ENCODE measurements at places on chromosomes 7 and 10.

- no peak for DNase-seq
These were observed 178.2 kb upstream of the NRG3 start for GRCh38 chr10:81696609-81697388.

- no peak for DNase-seq
These were observed 667.6 kb upstream of the FOXK1 start for GRCh38 chr7:4014346-4015050.

- no peak for DNase-seq
These were observed 269.5 kb upstream of the AKR1E2 start for GRCh38 chr10:4556527-4556926.

GRCh38 chr10:90179696-90180407 lies 478.5 kb downstream of the KIF20B start:
- DNase-seq: no peak

DNA sequence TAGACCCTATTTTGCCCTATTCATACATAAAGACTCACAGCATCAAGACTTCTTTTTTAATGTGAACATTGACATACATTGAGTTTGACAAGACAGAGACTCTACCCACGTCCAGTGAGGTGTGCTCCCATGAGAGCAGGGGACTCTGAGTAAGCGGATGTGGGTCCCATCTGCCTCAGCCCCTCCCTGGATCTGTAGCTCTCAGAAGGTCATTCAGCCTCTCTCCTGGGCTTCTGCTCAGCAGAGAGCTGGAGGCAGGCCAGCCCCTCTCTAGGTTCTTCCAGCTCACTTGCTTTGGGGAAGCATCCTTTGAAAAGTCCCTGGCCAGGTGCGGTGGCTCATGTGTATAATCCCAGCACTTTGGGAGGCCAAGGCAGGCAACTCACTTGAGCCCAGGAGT lies 146.9 kb upstream of the ZMIZ1 start:
- no peak for DNase-seq

DNA sequence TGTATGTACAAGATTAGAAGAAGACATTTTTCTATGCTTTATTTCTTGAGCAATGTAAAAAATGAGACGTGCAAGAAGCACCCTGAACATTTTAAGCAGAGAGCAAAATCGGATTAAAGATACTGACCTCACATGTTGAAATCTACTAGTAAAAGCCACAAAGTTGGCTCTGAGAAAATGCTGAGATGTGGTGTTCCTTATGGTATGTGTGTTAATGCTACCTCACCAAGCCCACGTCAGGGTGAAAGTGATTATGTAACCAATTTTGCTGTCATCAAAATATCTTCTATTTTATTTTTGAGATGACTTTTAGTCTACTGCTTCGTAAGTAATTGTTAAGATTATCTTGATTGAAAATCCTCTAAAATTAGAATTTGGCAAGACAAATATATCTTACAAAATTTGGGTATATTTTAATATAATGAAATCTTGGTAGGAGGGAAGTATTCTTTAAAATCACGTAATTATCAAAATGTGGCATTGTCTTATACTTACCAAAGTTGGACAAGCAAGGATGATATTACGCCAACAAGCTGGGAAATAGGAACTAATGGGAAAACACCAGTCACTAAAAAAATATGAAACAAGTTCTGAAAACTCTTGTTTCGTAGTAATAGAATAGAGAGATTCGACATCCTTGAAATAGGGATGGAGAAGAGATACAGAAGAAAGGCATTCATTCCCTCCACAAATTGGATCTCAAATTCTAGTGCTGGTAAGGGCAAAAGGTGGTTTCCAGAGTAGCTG lies 5.8 kb downstream of the ADO start:
- DNase-seq: no peak

DNA sequence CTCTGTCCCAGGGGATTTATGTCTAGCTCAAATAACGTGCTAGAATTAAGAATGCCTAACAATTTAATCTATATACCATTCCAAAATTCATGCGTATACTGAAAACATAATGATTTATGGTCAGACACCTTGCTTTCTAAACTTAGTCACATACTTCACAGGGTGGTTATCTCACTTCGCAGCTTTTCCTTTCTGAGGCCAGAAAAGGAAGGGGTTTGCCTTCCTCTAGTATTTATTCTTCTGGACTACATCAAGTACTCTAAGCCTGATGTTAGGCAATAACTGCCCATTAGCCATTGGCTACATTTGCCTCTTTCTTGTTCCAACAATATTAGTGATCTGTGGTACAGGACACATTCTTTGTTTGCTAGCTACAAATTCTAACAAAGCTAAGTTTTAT lies 72.6 kb upstream of the FHIP2A start:
- no peak for DNase-seq

- no peak for DNase-seq
These were observed 243.8 kb downstream of the GLI3 start for GRCh38 chr7:41992881-41993867.

DNA sequence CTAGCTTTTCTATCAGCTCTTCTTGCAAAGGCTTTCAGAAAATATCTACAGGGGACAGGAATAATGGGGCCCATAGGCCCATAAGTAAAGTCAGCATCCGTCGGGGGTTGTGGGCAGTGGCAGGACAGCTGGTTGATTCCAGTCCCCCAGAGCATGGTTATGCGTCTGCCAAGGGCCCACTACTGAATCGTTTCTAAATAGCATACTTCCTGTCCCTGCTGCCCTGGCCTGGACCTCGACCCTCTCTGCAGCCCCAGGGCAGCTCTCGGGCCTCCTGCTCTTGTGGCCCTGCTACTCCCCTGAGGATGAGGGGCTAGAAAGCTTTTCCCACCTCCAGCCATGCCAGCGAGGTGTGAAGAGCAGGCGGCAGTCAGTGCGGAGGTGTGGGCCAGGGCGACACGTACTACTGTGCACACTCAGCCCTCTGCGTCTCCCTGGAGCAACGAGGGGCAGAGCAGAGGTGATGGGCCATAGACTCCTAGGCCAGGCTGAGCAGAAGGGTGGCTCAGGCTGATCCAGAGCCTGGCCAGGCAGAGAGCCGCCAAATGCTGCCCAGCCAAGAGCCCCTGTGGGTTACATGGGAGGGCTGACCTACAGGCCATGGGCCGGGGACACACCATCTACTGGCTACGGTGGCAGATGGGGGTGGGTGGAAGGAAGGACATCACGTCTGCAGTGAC lies 4.7 kb upstream of the OPN4 start:
- DNase-seq: no peak

DNA sequence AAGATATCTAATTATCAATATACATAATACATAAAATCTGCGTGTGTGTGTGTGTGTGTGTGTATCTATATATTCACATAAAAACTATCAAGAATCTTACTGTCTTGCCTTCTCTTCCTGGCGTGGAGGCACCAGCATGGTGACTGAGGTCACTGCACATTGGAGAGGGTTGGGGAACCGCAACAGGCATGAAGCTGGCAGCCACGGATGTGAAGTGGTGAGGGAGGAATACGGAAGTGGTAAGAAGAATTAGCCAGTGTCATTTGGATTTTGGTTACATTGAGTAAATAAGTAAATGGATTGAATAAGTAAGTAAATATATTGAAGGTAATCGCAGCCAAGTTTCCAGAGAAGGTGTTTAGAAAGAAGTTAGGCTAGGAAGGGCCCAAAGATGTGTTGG lies 85.1 kb downstream of the TRIM24 start:
- no peak for DNase-seq

GRCh38 chr10:124035928-124036558 lies 57.4 kb downstream of the CHST15 start:
- DNase-seq: no peak

DNA sequence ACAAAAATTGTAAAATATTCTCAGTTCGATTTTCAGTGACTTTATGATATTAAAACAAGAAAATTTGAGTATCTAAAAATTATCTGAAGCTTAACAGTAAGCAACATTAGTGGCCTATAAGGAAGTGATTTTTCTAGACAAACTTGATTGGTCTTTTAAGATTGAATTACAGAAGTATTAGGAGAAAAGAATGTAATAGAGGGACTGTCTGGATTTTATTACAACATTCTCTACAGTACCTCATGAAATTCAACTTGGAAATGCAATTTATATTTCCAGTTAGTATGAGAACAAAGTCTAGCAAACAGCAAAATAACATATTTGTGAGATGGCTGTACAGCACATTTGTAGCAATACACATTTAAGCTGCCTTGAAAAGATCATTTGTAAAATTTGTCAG lies 18.8 kb downstream of the REEP3 start:
- no peak for DNase-seq

- DNase-seq: no peak
These were observed at the start of gene SH3PXD2A for GRCh38 chr10:103855424-103855823. Gene SH3PXD2A, minus strand, starts transcription at chr10:103855576. Its CDS starts 310 bp downstream, at chr10:103855266.

- no peak for DNase-seq
These were observed 76.8 kb downstream of the HGF start for GRCh38 chr7:81693080-81693479.

- DNase-seq: no peak
These were observed 19.7 kb downstream of the ADGRA1 start for GRCh38 chr10:133107442-133107841.

DNA sequence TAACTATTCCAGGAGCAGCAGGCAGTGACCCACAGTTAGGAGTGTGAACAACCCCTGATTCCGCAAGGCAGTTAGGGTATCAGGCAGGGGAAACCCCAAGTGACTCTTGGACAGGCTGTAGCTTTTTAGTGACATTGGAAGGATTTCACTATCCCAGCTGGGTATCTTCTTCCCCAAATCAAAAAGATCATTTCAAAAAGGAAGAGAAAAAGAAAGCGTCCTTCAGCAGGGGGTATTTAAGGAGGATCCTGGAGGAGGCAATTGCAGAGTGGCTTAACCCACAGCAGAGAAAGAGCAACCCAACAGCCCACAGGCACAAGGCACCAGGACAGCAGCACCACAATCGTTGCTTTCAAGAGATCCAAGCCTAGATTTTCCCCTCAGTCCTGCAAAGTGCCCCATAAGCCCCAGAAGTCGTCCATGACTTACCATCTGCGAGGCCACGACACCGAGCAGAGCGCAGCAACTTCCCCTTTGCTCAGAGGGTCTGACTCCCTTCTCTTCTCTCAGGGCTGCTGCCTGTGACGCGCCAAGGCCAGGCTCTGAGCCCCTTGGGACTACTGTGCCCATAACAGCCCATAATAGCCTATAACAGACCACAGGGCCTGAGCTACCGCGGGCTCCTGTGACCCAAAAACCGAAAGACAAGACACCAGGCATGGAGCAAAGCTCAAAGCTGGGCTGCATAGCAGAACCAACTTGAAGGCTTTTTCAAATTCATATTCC lies 19.8 kb downstream of the PIK3AP1 start:
- DNase-seq: no peak

- no peak for DNase-seq
These were observed 94.4 kb upstream of the HABP2 start for GRCh38 chr10:113458451-113458850.

DNA sequence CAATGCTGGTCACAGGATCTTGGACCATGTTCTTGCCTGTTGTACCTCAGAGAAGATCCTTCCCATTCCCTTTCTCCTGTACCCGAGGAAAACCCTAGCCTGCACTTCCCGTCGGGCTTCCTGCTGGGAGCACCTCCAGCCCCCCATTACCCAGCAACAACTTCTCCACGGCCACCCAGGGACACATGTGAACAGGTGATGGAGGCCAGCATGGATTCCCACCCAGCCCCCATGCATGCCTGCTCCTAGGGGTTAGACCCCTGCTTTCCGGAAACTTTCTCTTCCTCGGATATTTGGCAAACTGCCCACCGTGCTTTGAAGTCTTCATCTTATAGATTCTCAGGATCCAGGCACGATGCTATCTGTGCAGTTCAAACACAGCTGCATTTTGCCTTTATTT lies 67.3 kb downstream of the CALML3 start:
- no peak for DNase-seq

DNA sequence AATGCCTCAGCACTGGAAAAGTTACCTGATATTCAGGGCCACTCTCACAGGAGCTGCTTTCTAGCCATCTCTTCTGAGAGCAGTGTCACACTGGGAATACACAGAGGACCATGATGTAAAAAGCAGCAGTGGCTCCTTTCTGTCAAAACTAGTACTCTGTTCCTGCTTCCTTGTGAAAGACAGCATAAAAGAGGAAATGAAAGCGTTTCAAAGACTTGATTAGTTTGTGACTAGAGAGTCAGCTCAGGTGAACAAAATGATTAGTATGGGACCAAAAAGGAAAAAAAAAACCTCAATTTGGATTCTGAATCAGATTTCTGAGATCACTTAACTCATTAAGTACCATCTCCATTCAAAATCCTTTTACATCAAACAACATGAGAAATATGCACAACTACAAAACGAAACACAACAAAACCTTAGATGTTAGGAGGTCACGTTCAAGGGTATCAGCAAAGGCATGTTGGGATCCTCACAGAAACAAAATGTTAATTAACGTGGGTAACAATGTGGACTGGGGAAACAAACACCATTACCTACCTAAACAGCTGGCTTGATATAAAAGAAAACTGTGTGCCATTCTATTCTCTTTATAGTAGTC lies 103.7 kb downstream of the MACC1 start:
- no peak for DNase-seq

DNA sequence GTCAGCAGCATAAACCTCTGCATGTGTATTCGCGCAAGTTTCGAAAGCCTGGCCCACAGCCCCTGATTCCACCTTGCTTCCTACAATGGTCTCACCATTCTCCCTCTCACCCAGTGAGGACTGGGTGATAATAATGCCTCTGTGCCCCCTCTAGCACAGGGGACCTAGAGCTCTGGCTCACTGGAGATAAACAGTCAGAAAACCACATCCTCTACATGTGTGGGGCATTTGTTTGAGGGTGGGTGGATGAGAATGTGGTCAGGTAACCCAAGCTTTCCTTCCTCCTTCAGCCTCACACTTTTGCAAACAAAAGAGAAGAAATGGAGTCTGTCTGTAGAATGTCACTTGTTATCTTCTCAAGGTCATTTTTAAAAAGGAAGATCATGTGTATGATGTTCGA lies 373.5 kb downstream of the KCNMA1 start:
- DNase-seq: no peak

DNA sequence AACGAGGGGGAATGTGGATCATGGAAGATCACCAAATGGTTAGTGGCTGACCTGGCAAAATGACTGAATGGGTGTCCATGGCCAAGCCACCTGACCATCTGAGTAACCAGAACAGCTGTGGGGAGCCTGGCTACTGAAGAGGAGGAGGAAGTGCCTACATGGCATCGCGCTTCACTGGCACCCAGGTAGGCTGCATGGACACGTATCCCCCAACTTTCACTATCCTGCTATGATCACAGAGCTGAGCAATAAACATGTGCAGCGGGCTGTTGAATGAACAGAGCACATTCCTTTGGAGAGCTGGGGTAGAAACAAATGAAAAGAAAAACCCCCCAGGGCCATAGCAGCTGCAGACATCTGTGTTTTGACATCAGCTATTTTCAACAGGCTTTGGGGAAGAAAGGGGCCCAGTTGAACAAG lies 6.5 kb downstream of the AKR1B1 start:
- DNase-seq: no peak

Measured in stimulated activated CD8-positive, alpha-beta memory T cell treated with anti-CD3 and anti-CD28 coated beads, Interleukin-4, amount 100 ng/mL, for 1 hour (primary cell).